ENCODE measurements at places on chromosomes 5 and 9. TPM values are rescaled to one million over a fixed set of nuclear protein-coding genes. Genes with fewer than 3 reads are reported as not detected.

GRCh38 chr5:7754997-7755596 lies 95.8 kb downstream of the CFAP90 start:
- DNase-seq, result peak; percentile 66
- peak overlapping the region; percentile 51 for H3K4me3 ChIP-seq
- H3K27me3 ChIP-seq, result peaks cover 46% of the 10 kb centered on the region
- no peaks in the 10 kb centered on the region for H3K36me3 ChIP-seq
- H3K4me1 ChIP-seq, result no peaks in the 10 kb centered on the region

GRCh38 chr9:111825468-111826145 lies 30.9 kb upstream of the SHOC1 start:
- H3K4me1 ChIP-seq, result no peaks in the 10 kb centered on the region
- no peak overlapping the region for H3K27ac ChIP-seq
- no peaks in the 10 kb centered on the region for H3K27me3 ChIP-seq
- H3K4me3 ChIP-seq, result no peak overlapping the region
- H3K36me3 ChIP-seq, result no peaks in the 10 kb centered on the region

GRCh38 chr9:116493183-116493860 lies 193.8 kb upstream of the TRIM32 start:
- no peaks in the 10 kb centered on the region for H3K27me3 ChIP-seq
- H3K36me3 ChIP-seq, result no peaks in the 10 kb centered on the region
- no peak overlapping the region for H3K27ac ChIP-seq
- H3K4me3 ChIP-seq, result no peak overlapping the region

DNA sequence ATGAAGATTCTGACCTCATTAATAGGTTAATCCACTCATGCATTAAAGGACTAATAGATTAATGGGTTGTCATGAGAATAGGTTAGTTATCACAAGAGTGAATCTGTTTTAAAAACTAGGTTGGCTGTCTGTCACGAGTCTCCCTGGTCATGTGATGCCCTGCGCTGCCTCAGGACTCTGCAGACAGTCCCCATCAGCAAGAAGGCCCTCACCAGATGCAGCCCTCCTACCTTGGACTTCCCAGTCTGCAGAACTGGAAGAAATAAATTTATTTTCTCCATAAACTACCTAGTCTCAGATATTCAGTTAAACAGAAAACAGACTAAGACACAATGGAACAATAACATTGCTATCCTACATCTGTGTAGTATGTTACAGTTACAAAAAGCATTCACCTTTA lies 227.4 kb downstream of the ASTN2 start:
- H3K4me3 ChIP-seq, result no peak overlapping the region
- no peaks in the 10 kb centered on the region for H3K4me1 ChIP-seq
- no peak for DNase-seq
- H3K27me3 ChIP-seq, result no peaks in the 10 kb centered on the region

- DNase-seq, result no peak
- H3K36me3 ChIP-seq, result no peaks in the 10 kb centered on the region
- H3K4me3 ChIP-seq, result no peak overlapping the region
- no peak overlapping the region for H3K27ac ChIP-seq
Measured at GRCh38 chr5:143564417-143564816, 160.9 kb upstream of the NR3C1 start.

GRCh38 chr9:130844044-130844451 lies 9.0 kb downstream of the ABL1 start:
- H3K4me1 ChIP-seq, result peaks cover 43% of the 10 kb centered on the region
- H3K4me3 ChIP-seq, result no peak overlapping the region
- H3K27ac ChIP-seq, result peak overlapping the region; percentile 99
- H3K27me3 ChIP-seq, result no peaks in the 10 kb centered on the region
- H3K36me3 ChIP-seq, result no peaks in the 10 kb centered on the region

- H3K4me1 ChIP-seq, result peaks cover 20% of the 10 kb centered on the region
- no peak for DNase-seq
- H3K27ac ChIP-seq, result peak overlapping the region; percentile 36
- no peak overlapping the region for H3K4me3 ChIP-seq
Measured at GRCh38 chr9:98330831-98331230, 75.4 kb upstream of the TBC1D2 start.

- H3K4me3 ChIP-seq, result no peak overlapping the region
- H3K27me3 ChIP-seq, result no peaks in the 10 kb centered on the region
- no peaks in the 10 kb centered on the region for H3K36me3 ChIP-seq
- no peak for DNase-seq
- H3K4me1 ChIP-seq, result peaks cover 21% of the 10 kb centered on the region
- no peak overlapping the region for H3K27ac ChIP-seq
Measured at GRCh38 chr5:113278976-113279375, 155.8 kb downstream of the TSSK1B start.

DNA sequence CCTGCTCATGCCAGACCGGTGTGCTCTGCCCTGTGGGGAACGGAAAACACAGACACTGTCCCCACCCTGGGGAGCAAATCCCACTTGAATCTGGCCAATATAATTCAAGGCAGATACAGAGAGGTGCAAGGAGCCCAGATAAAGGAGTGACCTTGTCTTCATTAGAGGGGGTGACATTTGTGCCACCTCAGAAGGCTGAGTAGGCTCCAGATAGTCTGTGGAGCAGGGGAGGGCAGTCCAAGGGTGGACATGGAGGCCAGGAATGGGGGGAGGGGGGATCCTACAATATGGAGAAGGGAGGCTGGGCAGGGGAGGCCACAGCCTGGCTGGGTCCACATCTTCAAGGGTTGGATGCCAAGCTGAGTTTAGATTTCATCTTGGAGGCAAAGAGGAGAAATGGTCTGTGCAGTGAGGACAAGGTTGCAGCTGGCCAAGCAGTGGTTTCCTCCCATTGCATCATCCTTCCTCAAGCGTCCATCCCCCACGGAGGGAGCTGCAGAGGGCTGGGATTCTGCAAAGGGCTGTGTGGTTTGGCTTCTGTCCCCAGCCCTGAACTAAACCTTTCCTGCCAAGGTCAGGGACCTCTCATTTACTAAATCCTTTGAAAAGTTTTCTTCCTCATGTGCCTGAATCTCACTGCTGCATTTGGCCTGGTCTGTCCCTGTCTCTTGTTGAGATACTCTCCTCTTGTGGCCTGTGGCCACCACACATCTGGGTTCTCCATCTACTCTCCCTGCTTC lies 60.1 kb downstream of the GALNT12 start:
- no peak overlapping the region for H3K4me3 ChIP-seq
- H3K27me3 ChIP-seq, result no peaks in the 10 kb centered on the region
- no peak for DNase-seq

- H3K36me3 ChIP-seq, result no peaks in the 10 kb centered on the region
- H3K4me3 ChIP-seq, result no peak overlapping the region
- DNase-seq, result peak; percentile 32
- no peaks in the 10 kb centered on the region for H3K4me1 ChIP-seq
Measured at GRCh38 chr9:504921-505740, 290.5 kb downstream of the DOCK8 start.

DNA sequence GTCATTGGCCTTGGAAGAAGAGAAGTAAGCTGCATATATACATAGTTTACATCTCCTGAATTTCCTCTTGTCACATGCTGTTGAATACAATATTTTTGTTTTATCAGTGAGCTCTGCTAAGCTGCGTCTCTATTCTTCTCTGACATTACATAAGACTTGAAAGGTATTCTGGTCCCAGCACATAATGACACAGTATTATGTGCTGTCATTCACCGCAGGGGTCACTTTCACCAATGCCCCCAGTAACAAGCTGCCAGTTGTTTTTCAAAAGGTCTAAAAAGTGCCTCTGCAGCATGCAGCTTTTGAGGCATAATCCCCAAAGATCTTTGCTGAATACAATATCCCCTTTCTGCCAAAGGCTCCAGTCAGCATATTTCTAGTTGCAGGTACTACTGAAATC lies 349.0 kb upstream of the FAM174A start:
- H3K27me3 ChIP-seq, result no peaks in the 10 kb centered on the region
- no peaks in the 10 kb centered on the region for H3K36me3 ChIP-seq
- no peak overlapping the region for H3K27ac ChIP-seq
- H3K4me3 ChIP-seq, result no peak overlapping the region
- H3K4me1 ChIP-seq, result no peaks in the 10 kb centered on the region
- no peak for DNase-seq

DNA sequence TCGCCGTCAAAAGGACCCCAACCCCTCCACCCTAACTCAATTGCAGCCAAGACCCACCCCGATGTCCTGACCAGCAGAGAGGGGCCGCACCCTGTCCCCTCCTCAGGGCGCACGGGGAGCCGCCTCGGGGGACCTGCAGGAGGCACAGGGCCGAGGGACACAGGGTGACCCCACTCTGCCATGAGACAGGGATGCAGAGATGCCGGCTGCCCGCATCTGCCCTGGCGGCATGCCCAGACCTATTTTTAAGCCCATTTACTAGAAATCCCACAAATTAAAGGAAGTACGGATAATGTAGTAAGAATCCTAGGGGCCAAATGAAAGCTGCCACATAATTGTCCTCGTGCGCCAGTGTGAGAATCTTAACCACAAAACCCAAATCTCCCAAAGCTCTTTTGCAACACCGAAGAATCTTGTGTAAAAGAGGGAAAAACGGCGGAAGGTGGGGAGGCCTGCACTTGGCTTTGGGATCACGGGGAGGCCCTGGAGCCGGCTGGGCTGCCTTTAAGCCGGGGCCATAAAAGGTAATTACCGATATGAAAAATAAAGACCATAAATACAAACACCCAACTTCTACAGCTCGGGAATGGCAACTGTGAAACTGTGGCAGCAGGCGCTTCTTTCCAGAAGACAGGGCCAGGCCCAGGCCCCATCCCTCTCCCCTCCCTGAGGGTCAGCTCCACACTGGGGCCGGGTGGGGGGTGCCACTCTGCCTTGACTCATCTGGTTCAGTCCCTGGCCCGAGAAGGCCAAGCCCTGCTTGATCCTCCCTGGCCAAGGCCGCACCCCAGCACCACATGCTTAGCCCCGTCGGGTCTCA lies 35.0 kb downstream of the NACC2 start:
- H3K27me3 ChIP-seq, result no peaks in the 10 kb centered on the region
- H3K4me1 ChIP-seq, result peaks cover 18% of the 10 kb centered on the region
- H3K4me3 ChIP-seq, result no peak overlapping the region

- H3K4me3 ChIP-seq, result no peak overlapping the region
- H3K4me1 ChIP-seq, result no peaks in the 10 kb centered on the region
- no peak overlapping the region for H3K27ac ChIP-seq
Measured at GRCh38 chr9:80085668-80086067, 513.9 kb downstream of the TLE4 start.

- peak overlapping the region; percentile 37 for H3K27ac ChIP-seq
- peak overlapping the region; percentile 81 for H3K4me3 ChIP-seq
- H3K27me3 ChIP-seq, result no peaks in the 10 kb centered on the region
- no peaks in the 10 kb centered on the region for H3K36me3 ChIP-seq
- H3K4me1 ChIP-seq, result peaks cover 5% of the 10 kb centered on the region
Measured at GRCh38 chr9:111483439-111483857, 735 bp downstream of the ECPAS start.

DNA sequence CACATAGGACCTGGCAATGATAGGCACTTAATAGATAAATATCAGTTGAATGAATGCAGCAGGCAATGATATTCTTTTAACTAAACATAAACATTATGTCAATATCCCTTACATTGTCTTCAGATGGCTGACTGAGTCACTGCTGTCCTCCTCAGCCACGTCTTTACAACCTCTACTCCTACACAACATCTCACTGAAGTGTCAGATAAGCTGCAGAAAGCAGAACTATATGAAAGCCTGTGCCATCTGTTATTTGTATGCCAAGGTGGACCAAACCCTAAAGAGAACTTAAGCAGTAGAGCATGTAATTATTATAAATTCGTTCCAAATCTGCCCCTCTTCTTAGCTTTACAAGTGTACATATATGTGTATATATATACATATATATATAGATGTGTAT lies 271.2 kb downstream of the RASEF start:
- no peaks in the 10 kb centered on the region for H3K4me1 ChIP-seq
- DNase-seq, result no peak
- H3K27me3 ChIP-seq, result no peaks in the 10 kb centered on the region
- H3K36me3 ChIP-seq, result no peaks in the 10 kb centered on the region
- no peak overlapping the region for H3K27ac ChIP-seq

DNA sequence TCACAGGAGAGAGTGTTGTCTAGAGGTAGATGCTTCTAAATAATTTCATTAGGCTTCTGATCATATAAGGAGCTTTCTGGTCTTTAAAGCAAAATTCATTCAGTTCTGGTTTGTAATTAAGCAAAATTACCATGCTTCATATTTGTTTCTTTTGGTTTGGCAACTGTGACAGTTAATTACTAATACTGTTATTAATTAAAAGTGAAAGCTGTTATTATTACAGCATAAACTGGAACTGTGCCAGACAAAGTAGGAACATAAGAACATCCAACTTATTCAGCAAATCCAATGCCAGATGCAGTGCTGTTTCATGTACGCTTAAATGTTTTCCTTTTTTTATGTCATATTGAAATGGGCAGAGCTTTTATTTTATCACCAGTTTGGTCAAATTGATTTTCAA lies 70.4 kb upstream of the DAB2 start:
- H3K27me3 ChIP-seq, result no peaks in the 10 kb centered on the region
- no peak for DNase-seq
- peaks cover 17% of the 10 kb centered on the region for H3K4me1 ChIP-seq
- H3K4me3 ChIP-seq, result no peak overlapping the region
- no peak overlapping the region for H3K27ac ChIP-seq
- H3K36me3 ChIP-seq, result peaks cover 5% of the 10 kb centered on the region

DNA sequence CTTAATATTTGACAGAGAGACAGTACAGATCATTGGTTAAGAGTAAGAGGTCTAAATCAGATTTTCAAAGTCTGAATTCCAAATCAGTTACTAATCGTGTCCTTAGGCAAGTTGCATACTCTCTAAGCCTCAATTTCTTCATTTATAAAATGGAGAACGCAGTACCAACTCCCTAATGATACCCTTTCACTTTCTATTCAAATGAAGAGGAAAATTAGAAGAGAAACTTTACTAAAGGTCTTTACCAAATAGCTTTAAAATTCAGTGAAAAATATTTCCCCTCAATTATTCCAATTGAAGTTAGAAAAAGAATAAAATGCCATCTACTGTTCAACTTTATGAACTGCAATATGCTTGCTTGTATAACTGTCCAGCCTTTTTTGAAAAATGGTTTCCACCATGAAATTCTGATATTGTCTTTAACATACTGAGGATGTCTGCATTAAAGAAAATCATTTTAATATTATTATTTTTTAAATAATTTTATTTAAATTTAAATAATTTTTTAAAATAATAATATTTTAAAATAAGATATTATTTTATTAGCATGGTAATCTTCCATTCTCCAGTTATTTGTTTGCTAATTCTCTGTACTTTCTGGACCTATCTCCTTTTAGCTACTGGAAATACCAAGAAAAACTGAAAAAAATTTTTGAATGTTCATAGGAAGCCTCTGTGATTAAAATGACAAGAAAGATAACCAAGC lies 36.0 kb downstream of the POC5 start:
- DNase-seq, result no peak
- peaks cover 12% of the 10 kb centered on the region for H3K4me1 ChIP-seq
- no peak overlapping the region for H3K27ac ChIP-seq
- H3K36me3 ChIP-seq, result peaks cover 6% of the 10 kb centered on the region
- no peak overlapping the region for H3K4me3 ChIP-seq

- H3K36me3 ChIP-seq, result no peaks in the 10 kb centered on the region
- no peak overlapping the region for H3K27ac ChIP-seq
- no peak overlapping the region for H3K4me3 ChIP-seq
- DNase-seq, result no peak
- no peaks in the 10 kb centered on the region for H3K27me3 ChIP-seq
Measured at GRCh38 chr9:75992482-75993206, 102.2 kb downstream of the PCSK5 start.

UNC5A gene
- 0.55 TPM for polyA plus RNA-seq

RAD23B gene
- polyA plus RNA-seq, result 62.9 TPM

THOC3 gene
- polyA plus RNA-seq, result 65.2 TPM

ECSCR gene
- polyA plus RNA-seq, result 13.5 TPM

DMRT3 gene
- not detected for polyA plus RNA-seq

CCL21 gene
- polyA plus RNA-seq, result not detected

NIPAL4 gene
- 2.6 TPM for polyA plus RNA-seq

EQTN gene
- polyA plus RNA-seq, result not detected

NMUR2 gene
- polyA plus RNA-seq, result not detected

ARL14EPL gene
- not detected for polyA plus RNA-seq

PHYHD1 gene
- polyA plus RNA-seq, result not detected

CEP78 gene
- polyA plus RNA-seq, result 6.2 TPM
